OCI-LY7 (cell line): ENCODE measurements at places on chromosomes 5 and 9.

GRCh38 chr9:76115982-76116646 lies 225.6 kb downstream of the PCSK5 start:
- no peak for DNase-seq

- no peak for DNase-seq
Measured at GRCh38 chr5:56620903-56621677, 194.3 kb upstream of the MAP3K1 start.

DNA sequence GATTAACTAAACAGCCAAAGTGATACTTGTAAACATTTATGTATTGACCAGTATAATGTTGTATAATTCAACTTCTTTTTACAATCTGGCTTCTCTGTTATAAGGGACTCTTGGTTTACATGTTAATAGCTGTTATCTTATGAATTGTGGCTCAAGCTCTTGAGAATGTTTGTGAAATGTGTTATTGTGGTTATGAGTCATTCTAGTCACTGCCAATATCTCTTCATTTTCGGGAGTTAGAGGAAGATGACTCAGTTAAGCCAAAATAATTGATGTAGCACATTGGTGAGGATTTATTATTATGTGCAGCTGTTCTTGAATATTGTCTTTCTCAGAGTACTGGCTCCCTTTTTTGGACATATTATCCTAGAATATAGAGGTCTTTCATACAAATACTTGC lies 655.2 kb upstream of the RIOK2 start:
- no peak for DNase-seq

GRCh38 chr9:131874447-131874846 lies 134.6 kb upstream of the RAPGEF1 start:
- DNase-seq: no peak

GRCh38 chr5:172293054-172293744 lies 9.6 kb upstream of the UBTD2 start:
- peak; percentile 77 for DNase-seq

GRCh38 chr5:64854855-64855254 lies 86.1 kb downstream of the CWC27 start:
- no peak for DNase-seq

DNA sequence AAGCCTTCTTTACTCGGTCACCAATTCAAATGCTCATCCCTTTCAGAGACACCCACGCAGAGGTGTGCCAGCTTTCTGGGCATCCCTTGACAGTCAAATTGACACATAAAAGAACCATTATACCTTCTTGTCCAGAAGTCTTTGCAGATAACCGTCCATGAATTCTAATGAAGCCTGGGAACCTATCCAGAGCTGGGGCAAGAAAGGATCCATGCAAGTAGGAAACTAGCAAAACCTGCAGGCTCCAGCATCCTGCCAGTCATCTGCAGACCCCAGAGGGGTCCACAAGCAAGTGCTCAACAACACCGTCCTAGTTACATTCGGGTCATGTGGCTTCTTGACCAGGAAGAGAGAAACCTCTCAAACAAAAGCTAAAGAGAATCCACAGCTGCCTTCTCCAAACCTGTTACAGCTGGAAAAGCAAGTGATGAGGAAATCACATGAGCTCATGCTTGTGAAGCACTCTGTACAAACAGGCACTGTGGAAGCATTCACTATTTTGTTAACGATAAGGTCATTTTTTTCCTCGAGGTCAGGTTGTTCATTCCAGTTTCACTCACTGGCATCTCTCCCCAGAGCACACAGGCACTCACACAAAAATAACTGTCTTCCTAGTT lies 80.2 kb upstream of the DMRT1 start:
- no peak for DNase-seq

GRCh38 chr5:177995691-177996595 lies at the start of gene PROP1:
Gene PROP1, minus strand, starts transcription at chr5:177996242. Its CDS starts 309 bp downstream, at chr5:177995933.
- no peak for DNase-seq

DNA sequence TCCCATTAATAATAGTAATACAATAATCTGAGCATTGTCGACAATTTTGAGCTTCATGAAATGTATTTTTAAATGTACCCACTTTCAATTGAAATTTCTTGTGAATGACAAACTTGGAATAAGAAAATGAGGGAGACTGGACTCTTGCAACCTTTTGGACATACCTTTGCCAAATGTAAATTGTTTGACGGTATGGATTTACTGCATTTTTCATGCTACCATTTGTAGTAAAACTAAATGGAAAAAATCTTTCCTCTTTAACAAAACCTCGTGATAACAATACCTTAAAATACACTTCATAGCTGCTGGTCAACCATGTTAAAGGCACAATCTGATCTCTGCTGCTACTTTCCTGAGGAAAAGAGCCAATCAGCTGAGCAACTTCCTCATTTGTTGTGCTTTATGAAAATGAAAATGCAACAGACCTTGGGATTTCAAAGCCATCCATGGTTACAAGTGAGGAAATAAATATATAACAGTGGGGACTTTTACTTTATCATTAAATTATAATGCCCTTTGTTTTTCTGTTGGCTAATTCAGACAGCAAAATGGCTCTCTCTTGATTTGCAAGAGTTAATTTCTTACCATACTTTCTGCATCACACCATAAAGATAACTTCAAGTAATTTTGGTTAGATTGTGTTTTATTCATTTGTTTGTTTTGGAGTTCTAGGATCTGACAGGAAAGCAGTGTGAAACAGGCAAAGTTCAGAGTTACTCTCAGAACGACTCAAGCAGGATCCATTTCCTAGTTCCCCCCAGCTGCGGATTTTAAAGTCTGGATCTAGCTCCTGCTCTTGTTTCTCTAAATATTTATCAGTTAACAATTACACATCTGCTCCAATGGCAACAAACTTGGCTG lies 1.1 kb downstream of the ALDH1A1 start:
- no peak for DNase-seq

DNA sequence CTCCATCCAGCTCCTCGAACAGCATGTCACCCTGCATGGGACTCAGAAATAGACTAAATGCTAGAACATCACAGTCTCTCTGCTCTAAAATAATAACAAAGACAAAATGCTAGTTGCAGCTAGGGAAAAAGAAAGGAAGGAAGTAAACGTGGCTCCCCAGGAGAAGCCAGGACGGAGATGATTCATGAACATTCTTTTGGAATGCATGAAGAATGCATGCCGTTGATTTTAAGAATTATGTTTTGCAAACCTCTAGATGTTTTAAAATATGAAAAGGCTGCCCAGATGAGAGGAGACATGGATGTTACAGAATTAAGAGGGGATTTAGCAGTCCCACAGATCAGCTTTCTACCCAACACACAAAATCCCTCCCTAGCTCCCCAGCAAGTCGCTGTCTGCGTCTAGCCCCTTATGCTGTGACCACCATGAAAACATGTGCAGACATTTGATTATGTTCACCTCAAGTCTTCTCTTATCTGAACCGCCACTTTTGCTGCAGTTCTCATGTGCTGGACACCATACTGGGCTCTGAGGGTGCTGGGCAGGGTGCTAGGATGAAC lies 139.4 kb upstream of the LMX1B start:
- DNase-seq: no peak

GRCh38 chr9:108883085-108883484 lies 21.0 kb downstream of the ACTL7A start:
- no peak for DNase-seq

GRCh38 chr5:160555581-160555970 lies 133.9 kb downstream of the PTTG1 start:
- no peak for DNase-seq

- DNase-seq: peak; percentile 21
Measured at GRCh38 chr9:128276574-128277270, 646 bp downstream of the SWI5 start.

DNA sequence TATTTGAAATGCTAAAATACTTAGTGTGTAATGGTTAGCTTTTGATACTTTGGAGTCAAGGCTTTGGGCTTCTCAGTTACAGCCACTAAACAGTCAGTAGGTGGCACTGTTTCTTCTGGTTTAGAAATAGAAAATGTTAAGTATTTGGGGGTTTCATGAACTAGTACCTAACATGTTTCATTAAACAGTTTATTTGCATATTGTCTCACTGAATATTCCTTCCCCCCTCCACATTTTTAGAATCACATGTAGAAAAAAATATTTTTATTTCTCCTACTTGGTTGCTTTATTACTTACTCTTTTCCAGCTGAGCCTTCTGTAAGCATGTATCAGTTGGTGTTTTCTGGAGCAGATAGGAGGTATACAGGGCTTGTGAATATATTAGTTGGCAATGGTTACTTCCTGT lies 48.0 kb downstream of the IPO11 start:
- peak; percentile 64 for DNase-seq

- DNase-seq: no peak
Measured at GRCh38 chr5:156589946-156590216, 260.2 kb upstream of the PPP1R2B start.

DNA sequence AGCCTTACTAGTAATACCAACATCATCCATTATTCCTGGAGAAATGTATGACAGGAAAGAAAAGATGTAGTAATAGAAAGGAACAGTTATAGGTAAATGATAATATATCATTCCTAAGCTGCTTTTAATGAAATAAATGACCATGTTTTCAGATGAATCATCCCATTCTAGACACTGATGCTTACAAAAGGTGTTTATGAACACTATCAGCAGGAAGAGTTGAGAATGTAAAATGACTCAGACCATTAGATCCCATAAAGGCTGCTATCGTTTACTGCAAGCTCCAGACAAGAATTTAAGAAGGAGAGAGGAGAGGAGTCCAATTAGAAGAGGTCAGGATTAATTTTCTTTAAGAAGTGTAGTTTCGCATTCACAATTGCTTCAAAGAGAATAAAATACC lies 1033.5 kb downstream of the EFNA5 start:
- DNase-seq: no peak

DNA sequence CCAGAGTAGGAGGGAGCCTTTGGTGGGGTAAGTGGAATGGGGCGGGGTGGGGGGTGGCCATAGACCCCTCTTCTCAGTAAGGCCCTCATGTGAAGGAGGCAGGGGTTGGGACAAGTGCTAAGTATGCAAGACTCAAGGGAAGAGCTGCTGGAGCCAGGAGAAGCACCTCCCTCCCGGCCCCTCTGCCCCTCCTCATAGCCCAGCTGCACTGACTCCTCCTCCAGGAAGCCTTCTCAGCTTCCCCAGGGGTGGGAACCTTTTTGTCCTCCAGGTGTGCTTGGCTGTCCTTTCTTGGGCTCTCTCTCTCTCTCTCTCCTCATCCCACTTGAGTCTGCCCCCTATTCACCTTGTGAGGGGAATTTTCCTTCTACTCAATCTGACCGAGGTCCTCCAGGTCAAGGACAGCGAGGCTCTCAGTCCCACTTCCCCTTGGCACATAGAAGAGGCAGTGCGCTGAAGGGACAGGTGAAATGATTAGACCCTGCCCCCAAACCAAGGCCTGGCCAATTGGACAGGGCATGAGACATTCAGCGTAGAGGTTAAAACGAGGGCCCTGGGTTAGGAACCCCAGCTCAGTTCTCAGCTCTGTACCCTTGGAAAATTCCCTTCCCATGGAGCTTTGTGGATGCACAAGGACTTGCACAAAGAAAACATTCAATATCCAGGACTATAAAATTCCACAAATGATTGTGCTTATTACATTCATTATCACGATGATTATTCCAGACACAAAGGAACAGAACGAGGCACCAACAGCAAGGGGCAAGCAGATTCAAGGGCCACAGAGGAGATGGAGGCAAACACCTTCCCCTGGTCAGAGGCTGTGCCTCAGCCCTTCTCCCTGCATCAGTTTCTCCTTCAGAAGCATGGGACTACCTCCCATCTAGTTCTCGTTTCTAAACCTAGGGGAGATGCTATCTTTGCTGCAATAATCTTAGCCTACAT lies 45.6 kb upstream of the IL17B start:
- no peak for DNase-seq

GRCh38 chr5:98318386-98318785 lies 455.1 kb upstream of the RGMB start:
- no peak for DNase-seq

DNA sequence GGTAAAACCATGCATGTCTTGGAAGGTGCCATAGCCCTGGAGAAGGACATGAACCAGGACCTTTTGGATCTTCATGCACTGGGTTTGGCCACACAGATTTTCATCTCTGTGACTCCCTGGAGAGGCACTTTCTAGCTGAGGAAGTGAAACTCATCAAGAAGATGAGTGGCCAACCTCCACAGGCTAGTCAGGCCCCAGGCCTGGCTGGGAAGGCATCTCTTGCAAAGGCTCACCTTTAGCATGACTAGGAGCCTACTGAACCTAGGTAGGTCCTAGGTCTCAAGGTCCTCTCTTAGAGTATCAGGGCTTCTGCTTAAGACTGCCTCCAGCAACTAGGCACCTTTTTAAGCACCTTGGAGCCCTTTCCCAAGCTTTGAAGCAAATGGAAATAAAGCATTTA lies 1448.7 kb upstream of the ACO1 start:
- no peak for DNase-seq

DNA sequence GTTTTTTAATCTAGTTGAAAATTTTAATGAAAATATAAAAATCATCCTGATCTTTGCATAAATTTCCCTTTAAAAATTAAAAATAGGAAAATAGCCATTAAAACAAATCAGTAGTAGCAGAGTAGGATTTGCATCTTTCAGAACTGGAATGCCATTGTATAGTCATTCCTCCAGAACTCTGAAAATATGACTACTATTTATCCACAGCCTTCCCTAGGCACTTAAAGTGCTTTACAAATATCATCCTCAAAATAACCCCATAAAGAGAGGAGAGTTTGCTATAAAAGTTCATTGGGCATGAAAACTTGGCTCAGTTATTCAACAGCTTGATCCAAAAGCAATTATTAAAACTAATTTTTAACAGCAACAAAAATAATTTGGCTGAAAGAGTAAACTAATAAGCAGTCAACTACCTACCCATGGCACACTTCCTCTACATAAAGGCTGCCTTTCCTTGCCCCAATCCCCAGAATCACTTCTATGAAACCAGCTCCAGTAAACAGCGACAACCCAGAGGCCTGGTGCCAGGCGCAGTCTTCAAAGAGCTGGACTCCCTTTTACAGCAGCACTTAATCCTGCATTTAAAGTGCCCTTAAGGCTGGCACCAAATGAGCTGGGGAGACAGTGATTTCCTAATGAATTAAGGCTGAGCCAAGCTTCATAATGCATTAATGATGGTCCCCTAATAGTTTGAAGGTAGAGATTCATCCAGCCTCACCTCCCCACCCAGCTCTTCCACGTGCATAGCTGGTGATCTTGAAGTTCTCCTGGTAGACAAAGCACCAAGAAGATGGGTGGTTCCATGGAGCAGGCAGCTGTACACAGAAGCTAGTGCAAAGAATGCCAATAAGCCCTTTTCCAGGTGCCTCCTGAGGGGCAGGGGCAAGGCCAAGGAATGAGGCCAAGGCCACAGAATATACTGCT lies 36.1 kb downstream of the LHFPL2 start:
- no peak for DNase-seq

DNA sequence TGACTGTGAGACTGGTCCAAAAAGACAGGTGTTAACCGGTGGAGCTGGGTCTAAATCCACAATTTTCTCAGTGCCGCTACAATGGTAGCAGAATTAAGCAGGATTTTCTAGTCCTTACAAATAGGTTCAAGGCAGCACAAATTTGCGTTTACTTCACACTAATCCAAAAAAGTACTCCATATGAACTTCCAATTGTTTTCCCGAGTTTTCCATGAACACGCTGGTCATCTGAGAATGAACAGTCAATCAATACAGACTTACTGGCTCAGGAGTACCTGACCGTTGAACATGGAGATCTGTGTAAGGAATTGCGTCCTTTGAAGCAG lies 709 bp downstream of the SLC35D2 start:
- no peak for DNase-seq

- no peak for DNase-seq
Measured at GRCh38 chr5:19555876-19556275, 432.1 kb downstream of the CDH18 start.
